SJCRH30 (cell line): ENCODE measurements at places on chromosomes 13 and 19.

DNA sequence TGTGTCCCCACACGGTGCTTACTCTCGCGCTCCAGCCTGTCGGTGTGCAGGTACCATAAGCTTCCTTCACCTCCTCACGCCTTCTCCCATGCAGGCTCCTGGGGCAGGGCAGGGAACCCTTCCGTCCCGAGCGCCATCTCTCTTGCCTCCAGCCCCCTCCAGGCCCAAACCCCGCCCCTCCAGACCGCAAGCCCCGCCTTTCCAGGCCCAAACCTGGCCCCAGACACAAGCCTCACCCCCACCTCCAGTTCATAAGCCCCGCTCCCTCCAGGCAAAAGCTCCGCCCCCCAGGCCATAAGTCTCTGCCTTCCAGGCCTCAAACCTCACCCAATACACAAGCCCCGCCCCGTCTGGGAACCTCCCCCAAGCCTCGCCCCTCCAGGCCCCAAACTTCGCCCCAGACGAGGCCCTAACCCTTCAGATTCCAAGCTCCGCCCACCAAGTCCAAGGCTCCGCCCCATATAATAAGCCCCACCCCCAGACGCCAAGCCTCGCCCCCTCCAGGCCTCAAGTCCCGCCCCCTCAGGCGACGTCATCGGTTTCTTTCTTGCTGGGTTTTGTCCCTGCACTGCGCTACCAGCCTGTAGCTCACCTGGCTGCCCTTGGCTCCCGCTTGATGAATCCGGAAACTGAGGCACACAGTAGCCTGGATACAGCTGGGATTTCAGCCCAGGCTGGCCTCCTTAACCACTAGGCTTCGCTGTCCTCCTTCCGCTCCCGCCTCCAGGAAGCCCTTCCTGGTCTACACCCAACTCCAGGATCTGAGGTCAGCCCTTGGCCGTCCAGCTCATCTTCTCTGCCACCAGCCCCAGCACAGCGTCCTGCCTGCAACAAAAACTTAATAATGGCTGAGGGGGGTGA is 16.1 kb downstream of the MKNK2 start:
- DNase-seq = peak; percentile 60

GRCh38 chr19:5302396-5302795 is 38.2 kb downstream of the PTPRS start:
- DNase-seq = peak; percentile 30

DNA sequence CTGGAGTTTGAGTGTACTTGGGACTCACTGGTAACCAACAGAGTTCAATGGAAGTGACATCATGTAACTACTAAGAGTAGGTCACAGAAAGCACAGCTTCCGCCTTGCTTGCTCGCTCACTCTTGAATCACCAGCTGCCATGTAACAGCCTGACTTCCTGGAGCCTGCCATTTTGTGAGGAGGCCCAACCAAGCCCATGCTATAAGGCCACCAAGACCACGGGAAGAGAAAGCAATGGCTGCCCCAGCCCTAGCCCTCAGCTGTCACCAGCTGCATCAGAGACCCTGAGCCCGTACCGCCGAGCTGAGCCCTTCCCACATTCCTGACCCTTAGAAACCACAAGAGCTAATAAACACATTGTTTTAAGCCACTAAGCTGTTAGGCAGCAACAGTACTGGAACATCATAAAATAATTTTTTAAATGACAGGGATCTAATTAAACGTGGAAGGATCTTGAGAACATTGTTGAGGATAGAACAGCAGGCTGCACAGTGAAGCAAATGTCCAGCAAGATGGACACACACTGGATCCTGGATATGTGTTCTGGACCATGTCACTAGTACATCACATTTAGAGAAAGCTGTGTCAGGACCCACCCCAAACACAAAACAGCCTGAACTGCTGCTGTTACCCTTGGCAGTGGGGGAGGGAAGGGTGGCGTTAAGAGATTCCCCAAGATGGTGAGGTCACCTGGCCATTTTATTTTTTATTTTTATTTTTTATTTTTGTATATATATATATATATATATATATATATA is 21.7 kb upstream of the LDLR start:
- no peak for DNase-seq

DNA sequence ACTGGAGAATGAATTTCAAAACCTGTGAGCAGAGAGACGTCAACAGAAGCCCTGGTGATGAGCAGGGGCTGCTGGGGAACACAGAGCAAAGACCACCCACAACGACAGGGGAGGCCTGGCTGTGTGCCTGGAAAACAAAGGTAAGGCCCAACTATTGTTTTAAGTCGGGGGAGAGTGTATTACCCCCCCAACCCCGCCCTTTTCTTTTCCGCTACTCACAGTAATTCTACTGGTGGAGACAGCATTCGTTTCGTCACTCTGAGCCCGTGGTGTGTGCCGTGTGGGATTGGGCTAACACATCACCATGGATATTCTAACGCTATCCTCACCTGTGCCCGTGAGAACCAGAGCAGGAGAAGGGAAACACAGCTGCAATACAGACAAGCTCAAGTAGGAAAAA is 18.6 kb upstream of the ADPRHL1 start:
- no peak for DNase-seq

- no peak for DNase-seq
Observed at GRCh38 chr13:99429670-99430069, 71.6 kb upstream of the TM9SF2 start.

DNA sequence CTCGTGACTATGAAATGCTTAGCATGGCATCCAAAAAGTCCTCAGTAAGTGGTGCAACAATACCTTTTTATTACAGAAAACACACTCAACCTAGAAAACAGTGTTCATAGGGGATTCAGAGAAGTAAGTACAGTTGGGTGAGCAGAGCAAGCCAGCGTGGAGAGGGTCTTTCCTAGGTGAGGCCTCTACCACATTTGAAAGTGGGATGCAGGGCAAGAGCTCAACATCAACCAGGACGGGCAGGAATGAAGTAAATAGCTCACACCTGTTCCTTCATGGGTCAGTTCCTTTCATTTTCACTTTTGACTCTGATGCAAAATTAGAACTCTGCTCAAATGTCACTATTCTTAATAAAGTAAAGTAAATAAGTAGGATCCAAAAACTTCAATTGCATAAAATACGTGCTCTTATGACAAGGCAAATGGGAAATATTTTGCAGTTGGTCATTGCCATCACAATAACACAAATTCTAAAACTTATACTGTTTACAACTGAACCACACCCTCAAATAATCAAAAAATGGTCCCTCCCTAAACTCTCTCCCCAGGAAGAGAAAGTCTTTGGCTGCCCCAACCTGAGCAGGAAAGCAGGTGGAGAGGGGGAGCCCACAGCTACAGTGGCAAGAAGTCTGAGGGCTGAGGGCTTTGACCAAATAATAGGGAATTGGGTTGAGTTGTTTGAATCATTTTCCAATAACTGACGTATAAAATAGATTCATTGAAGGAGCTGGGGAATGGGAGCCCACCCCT is 20.2 kb downstream of the CHAMP1 start:
- no peak for DNase-seq
